ENCODE measurements at places on chromosomes 4 and X.
A peak's percentile ranks its signal among the peaks of the same experiment; 100 is the strongest.

- DNase-seq = no peak
These were observed 35.1 kb downstream of the CLDN22 start for GRCh38 chr4:183284965-183285364.

DNA sequence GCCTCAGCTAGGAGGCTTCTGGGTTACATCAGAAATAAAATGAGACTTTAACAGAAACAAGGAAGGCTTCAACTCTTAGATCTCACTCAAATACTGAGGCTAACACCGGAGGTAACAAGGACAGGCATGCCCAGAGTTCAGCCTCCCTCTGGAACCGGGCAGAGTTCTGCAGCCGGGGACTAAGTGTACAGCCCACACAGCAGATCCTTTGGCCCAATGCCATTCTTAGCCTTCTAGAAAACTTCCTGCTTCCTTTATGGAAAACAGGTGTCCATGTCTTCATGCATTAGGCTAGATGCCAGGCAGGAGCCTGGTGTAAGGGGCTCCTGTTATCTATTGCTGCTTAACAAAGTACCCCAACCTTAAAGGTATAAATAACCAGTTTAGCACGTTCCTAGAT lies 369.7 kb downstream of the BCOR start:
- no peak for DNase-seq

DNA sequence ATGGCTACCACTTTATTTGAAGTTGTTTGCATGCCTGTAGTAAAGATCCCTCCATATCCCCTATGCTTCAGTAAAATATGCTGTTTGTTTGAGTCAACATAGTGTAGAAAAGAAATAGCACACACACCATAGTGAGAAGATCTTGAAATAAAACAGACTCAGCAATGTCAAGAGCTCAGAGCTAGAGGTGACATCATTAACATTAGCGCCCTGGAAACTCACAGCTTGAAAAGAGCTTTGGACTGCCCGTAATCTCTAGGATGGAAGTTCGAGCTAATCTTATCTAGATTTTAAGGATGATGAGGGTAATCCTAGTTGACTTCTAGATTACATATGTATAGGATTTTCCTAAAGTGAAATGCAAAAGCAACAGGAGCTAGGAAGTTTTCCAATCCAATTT lies 275.6 kb downstream of the SMARCA1 start:
- DNase-seq = no peak

- no peak for DNase-seq
These were observed 129.7 kb upstream of the USP38 start for GRCh38 chr4:143054971-143055370.

DNA sequence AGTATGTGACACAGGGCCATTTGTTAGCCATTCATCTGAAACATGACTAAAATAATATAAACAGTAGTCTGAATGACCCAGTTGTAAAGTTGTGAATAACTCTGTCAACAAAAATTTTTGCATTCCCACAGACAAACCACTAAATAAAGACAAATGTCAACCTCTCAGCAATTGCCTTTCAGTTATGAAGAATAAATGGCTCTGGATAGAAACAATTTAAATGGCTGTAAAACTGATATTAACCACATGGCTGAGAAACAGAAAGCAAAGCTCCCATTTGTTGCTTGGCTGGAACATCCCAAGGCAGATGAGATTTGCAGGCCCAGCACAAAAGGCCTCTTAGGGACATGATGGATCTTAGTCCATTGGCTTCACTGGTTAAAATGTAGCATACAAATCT lies 296.3 kb downstream of the GALNTL6 start:
- no peak for DNase-seq

- DNase-seq = no peak
These were observed 54.0 kb downstream of the SLC9A7 start for GRCh38 chrX:46704767-46705386.

DNA sequence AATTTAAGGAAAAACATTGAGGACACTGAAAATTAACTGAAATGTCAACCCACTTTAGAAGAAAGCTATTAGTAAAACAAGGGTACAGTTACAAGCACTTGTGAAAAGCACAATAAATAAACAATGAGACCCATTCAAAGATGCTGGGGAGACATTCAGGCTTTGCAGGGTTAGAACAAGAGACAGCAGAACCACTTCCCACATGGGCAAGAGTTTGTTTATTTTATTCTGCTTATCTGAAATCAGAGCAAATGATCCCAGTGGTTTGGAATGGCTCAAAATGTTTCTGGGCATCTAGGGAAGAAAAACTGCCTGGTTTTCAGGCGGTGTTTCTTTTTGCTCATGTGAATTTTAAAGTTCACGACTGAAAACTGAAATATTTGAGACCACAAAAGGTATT lies 42.4 kb downstream of the PPP3CA start:
- DNase-seq = peak; percentile 60

- no peak for DNase-seq
These were observed 2.9 kb upstream of the LEF1 start for GRCh38 chr4:108171339-108172230.

- DNase-seq = no peak
These were observed 1231.3 kb upstream of the PRKX start for GRCh38 chrX:4944767-4945166.

DNA sequence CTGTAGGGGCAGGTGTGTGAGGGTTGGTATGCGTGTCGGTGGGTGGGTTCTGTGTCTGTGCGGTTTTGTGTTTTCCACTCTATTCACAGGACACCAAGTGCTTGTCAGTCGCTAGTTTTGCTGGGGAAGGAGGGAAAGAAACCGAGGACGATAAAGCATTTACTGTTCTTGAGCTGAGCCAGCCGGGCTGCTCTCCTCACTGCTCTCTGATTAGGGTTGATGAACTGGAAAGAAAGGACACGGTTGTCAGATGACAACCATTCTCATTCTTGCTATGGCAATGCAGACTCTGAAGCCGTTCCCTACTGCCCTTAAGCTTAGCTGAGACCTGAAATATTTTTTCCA lies 832 bp downstream of the EGFL6 start:
- DNase-seq = peak; percentile 38

DNA sequence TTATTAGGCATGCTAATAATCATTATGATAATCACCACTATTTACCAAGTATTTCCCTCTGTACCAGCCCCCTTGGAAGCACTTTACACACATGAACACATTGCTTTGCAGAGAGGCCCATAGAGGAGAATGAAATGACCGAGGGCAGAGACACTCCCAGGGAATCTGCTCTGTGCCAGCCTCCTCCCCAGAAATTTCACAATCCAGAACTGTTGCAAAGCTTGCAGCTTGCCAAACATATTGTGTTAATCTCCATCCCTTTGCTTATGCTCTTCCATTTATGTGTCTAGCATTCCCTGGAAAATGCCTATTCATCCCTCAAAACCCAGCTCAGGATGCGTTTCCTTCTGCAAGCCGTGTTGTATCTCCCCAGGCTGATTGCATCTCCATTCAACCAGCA lies 37.8 kb downstream of the CYTL1 start:
- DNase-seq = peak; percentile 29

DNA sequence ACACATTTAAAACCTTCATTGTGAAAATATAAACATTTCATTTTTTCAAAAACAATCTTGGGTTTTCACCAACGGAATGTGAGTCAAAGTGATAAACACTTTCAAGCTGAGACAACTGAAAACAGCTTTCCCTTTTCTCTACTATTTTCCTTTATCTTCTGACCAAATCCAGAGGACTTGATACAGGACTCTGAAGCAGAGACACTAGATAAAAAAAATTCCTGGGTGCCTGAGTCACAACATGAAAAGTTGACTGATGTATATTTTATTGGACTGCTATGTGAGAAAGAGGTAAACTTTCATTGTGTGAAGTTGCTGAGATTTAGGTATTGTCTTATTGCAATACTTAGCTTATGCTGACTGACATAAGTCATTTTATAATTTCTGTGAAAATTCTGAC lies 411.2 kb downstream of the SPOCK3 start:
- DNase-seq = no peak

- DNase-seq = no peak
These were observed 958 bp upstream of the UGT2B7 start for GRCh38 chr4:69095301-69095731.

GRCh38 chr4:26141051-26141721 lies 179.6 kb upstream of the RBPJ start:
- DNase-seq = no peak

DNA sequence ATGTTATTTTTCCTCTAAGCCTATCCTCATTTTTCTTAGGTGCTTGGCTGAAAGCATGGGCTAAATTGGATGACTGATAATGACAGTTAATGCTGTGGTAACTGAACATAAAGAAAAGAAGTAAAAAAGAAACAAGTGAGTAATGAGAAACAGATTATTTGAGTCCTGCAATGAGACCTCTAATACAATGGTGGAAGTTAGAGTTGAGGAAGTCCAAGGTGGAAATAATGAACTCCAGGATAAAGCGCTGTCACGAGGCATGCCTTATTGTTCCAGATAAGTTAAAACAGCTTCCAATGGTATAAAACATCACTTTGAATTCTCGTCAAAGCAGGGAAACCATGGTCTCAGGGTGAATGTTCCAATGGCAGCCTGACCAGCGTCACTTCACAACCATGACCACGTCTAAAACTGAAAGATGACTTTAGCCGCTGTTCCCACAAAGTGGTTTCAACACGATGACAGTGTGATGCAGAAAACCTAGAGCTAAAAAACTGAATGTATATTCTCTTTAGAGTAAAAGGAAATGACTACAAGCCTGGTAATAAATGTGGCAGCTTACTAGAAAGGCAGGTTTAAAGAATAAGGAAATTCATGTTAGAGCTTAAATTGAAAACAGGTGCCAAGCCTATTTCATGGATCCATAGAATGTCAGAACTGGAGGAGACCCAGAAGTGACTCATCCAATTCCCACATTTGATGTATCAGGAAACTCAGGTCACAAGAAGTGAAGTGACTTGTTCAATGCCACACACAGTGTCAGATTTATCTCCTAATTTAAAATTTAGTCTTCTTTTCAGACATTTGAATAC lies 202.6 kb upstream of the GYPA start:
- DNase-seq = no peak

DNA sequence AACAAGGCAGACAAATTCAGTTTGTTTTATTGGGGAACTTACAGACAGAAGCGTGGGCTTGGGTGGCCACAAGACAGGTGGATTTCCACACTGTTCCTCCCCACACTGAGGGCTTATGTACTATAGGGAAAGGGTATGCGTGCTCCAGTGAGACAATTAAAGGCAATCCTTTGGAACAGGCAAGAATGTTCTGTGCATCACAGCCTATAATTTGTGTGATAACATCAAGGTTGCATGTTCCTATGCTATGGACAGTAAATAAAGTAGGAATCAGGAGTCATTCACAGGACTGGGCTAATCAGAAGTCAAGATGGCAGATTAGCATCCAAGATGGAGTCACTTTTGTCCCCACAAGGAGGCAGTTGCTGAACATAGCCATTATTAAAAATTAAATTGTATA lies 84.6 kb upstream of the TRIM2 start:
- DNase-seq = no peak

- no peak for DNase-seq
These were observed 129.3 kb upstream of the FAM9B start for GRCh38 chrX:9163214-9163709.

- DNase-seq = no peak
These were observed 81.2 kb downstream of the GAB1 start for GRCh38 chr4:143417679-143418403.

DNA sequence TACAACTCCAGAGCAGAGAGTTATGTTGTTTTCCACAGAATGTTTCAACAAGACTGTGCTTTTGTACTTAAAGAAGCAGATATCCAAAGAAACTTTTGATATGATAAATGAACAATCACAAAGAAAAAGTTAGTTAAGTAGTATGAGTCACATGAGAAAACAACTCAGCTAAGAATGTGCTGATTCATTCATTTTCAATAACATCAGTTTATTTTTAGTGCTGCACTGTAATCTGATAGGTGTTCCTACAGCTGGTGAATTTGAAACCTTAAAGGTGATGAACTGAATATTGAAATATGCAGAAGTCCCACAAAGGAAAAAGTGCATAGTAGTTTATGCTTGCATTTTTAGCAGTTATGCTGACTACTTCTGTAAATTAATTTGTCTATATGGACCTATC lies 180.3 kb upstream of the TENM3 start:
- DNase-seq = no peak

DNA sequence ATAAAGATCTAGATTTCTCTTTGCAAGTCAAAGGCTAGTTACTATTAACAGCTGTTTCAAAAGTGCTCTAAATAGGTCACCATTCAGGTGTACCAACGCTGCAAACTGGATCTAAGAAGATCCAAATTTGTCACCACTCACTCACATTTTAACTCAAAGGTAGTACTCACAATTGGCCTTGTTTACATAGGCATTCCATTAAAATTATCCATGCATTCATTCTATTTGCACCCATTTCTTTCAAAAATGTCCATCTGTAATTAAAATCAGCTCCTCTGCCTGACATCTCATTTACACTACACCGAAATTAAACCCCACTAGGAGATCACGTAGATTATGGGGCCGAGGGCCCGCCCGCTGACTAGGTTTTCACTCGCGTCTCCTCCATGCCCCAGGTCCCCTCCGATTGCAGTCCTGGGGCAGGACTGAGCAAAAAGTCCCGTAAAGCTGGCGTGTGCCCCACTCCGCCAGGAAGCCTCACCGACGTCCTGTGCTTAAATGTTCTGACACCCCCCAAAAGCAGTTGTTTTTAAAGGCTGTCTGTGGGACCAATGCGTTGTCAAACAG lies 1.3 kb upstream of the ING2 start:
- no peak for DNase-seq

DNA sequence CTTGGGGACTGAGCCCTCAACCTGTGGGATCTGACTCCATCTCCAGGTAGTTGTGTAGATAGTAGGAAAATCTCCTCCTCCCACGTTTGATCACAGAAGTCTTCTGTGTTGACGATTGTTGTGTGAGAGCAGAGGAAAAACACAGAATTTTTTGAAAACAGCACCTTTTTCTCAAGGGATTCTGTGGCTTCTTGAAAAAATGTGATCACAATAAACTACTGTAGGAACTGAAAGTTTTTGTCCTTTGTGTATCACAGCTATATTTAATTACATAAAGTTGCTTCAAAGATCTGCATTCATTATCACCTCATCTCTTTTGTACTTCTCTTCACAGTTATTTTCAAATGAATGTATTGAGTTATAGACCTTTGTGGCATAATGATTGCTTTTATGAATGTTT lies 85.1 kb downstream of the AFF1 start:
- no peak for DNase-seq

- DNase-seq = no peak
These were observed 24.2 kb downstream of the ARHGAP6 start for GRCh38 chrX:11641349-11642065.

DNA sequence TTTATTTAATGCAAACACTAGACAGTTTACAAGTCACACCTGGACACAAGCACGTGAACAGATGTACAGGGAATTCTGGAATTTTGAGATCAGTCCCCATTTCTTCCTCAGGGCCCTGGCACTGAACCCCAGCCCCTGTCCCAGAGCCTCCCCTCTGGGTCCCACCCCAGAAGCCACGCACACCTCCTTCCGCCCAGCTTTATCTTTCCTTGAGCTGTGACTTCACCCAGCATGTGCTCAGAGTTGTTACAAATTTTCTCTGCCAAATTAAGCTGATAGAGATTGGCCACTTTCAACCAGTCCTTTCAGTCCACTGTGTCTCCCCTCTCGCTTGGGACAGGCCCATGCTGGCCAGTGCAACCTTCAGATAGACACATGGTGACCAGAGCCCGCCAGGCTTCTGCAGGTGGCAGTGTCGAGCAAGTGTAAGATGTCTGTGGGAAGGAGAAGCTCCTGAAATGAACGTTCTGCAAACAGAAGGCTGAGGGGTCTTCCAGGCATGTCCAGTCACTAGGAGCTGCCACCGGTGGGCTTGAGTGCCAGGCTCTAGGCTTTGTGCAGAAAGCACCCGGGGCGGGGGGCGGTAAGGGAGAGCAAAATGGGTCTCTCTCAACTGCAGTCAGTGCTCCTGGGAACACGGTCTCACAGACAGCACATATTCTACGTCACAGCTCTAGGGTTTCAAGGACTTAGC lies 73.3 kb downstream of the MTMR1 start:
- DNase-seq = peak; percentile 5

- no peak for DNase-seq
These were observed 40.0 kb upstream of the ADRA2C start for GRCh38 chr4:3725936-3726870.
